ENCODE measurements at places on chromosomes 7 and 10. TPM values are rescaled to one million over a fixed set of nuclear protein-coding genes. Genes with fewer than 3 reads are reported as not detected.

The CPN1 gene
- polyA plus RNA-seq, result not detected

The SPDYE2 gene
- 12.2 TPM for polyA plus RNA-seq

The ADD3 gene
- polyA plus RNA-seq, result 79.8 TPM

The SLC18A3 gene
- not detected for polyA plus RNA-seq

The LMOD2 gene
- 116 TPM for polyA plus RNA-seq

The VPS41 gene
- 33.7 TPM for polyA plus RNA-seq

The OR2A1 gene
- not detected for polyA plus RNA-seq

The MAGI2 gene
- 8.6 TPM for polyA plus RNA-seq

DNA sequence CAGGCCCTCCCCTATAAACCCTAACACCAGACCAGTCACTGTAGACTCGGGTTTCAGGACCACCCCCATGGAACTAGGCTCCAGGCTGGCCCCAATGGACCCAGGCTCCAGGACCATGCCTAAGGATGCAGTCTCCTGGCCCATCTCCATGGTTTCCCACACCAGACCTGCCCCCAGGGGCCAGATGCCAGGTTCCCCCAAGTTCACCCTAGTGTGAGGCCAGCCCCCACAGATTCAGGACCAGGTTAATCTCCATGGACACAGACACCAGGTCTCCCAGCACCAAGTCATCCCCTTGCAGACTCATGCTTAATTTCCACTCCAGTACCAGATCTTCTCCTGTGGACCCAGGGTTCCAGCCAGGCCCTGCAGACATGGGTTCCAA is 103.8 kb upstream of the LANCL2 start:
- no peak for DNase-seq

DNA sequence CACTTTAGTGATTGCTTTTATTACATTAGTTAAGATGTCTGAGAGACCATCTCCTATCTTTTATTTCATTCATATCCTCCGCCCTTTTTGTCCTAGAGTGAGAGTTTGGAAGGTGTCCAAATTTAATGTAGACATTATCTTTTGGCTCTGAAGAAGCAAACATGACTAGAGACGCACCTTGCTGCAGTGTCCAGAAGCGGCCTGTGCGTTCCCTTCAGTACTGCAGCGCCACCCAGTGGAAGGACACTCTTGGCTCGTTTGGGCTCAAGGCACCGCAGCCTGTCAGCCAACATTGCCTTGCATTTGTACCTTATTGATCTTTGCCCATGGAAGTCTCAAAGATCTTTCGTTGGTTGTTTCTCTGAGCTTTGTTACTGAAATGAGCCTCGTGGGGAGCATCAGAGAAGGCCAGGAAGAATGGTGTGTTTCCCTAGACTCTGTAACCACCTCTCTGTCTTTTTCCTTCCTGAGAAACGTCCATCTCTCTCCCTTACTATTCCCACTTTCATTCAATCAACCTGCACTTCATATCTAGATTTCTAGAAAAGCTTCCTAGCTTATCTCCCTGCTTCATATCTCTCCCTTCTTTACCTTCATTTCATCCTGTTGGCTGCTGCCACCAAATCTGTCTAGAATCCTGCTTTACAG is 10.4 kb upstream of the CLCN1 start:
- no peak for DNase-seq

- no peak for DNase-seq
These were observed 248.1 kb downstream of the AHR start for GRCh38 chr7:17546592-17546991.

DNA sequence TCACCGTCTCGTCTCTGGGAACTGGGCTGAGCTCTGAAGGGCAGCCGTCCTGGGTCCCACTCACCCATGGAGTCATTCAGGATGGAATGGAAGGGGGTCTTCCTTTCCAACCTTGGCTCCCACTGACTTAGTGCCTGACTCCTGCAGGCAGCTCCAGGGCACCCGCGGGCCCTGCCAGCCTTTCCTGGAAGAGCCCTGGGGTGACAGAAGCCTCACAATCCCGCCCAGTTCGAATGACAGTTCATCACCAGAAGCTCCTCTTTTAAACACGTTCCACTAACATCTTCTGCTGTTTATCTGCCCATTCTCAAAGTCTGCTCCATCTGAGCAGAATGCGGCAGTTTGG is 110.6 kb downstream of the TNS3 start:
- DNase-seq, result no peak

GRCh38 chr7:22587322-22587721 is 87.3 kb upstream of the STEAP1B start:
- DNase-seq, result no peak

DNA sequence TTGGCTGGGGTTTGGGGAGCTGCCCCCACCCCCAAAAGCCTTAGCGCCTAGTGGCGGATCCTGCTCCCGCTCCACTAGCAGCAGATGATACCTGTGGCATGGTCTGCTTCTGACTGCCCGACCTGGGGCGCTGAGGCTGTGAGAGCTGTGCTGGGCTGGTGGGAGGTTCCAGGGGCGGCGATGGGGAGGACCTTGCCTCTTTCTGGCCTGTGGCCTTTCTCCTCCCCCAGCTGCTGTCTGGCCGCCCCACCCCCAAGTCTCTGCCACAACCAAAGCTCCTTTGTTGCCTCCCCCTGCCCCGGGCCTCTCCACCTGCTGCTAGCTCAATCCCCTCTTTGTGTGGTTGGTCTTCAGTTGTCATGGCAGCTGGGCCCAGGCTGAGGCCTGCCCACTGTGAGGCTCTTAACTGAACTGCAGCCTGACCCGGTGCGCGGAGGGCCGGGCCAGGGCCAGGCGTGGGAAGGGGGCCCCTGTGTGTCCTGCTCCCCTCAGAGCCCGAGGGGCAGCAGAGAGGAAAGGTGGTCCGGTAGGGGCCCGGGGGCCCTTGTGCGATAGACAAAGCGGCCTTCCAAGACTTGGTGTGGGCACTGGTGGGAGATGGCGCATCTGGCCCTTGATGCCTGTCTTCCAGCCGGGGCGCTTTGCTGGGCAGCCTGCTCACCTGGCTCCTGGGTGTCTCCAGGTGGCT is 4.7 kb downstream of the ZNF775 start:
- peak; percentile 48 for DNase-seq

GRCh38 chr7:127953423-127954356 is 77.5 kb downstream of the LRRC4 start:
- no peak for DNase-seq

DNA sequence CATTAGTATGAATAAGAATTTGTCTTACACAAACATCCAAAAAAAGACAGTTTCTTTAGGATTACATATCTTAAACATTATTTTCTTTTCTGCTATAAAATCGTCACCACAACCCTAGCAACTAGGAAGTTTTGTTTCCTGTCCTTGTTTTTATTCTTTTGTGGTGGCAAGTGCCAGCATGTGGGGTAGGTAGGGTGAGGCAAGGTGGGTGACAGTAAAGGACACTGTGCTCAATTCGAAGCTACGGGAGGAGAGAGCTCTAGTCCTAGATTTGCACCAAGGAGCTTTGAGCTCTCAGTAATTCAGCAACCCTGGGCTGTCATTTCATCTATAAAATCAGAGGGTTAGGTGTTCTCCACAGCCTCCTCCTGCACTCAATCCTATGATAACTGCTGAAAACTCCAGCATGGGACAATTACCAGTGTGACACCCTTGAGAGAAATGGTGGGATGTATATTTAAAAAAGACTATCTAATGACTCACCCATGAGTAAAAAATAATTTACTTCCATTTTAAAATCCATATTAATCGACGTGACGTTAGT is 187.1 kb downstream of the FAM107B start:
- DNase-seq, result no peak

DNA sequence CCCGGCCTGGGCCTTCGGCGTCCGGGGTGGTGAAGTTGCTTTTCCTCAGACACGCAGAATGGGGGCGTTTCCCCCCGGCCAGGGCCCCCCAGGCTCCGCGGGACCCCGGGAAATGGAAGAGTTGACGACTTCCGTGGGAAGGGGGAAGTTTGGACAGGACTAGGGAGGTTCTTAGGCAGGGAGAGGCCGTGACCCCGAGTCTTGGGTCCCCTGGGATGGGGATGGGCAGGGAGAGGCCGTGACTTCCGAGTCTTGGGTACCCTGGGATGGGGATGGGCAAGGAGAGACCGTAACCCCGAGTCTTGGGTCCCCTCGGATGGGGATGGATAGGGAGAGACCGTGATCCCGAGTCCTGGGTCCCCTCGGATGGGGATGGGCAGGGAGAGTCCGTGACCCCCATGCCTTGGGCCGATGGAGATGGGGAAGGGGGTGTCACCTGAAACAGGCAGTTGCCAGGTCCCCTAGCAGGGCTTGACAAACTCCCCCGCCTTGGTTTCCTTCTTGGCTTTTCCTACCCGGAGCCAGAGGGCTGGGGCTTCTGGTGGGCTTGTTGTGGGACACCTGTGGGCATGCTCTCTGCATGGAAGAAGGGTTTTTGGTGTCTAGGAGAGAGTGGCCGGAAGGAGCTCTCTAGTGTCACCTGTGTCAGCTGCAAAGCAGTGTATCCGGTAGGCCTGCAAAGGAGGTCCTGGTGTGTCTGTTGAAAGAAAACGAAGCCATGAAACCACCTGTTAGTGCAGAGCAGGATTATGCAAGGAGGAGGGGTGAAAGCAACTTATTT is 1.1 kb downstream of the TRRAP start:
- no peak for DNase-seq

DNA sequence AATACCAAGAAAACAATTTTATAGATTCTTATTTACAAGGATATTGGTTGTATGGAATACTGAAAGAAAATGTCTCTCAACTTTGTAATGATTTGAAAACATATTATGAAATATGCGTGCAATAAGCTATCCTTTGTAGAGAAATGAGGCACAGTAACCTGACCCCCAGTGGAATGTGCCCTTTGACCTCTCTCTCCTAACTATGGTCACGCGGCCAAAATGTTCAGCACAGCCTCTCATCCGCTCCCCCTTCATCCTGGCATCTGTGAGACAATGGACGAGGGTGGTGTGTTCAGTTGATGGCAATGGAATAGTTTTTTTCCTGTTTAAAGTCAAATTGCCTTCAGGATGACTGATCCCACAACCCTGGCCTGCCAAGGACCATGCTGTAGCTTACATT is 13.3 kb downstream of the BEND7 start:
- no peak for DNase-seq

- DNase-seq, result no peak
These were observed 104.2 kb downstream of the DNAJB6 start for GRCh38 chr7:157441023-157441399.

DNA sequence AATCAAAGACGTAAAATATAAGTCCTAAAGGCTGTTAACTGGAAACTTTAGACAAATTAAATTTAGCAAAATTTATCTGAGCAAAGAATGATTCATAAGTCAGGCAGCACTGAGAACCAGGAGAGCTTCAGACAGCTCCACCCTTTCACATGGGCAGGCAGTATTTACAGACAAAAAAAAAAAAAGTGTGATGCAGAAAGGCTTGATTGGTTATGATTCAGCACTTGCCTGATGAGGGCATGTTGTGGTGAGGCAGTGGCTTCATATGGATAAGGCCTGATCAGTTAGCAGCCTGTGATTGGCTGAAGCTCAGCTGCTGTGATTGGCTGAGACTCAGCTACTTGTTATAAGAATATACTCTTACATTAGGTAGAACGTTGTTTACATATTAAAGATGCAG is 495.4 kb upstream of the POM121L12 start:
- DNase-seq, result no peak

DNA sequence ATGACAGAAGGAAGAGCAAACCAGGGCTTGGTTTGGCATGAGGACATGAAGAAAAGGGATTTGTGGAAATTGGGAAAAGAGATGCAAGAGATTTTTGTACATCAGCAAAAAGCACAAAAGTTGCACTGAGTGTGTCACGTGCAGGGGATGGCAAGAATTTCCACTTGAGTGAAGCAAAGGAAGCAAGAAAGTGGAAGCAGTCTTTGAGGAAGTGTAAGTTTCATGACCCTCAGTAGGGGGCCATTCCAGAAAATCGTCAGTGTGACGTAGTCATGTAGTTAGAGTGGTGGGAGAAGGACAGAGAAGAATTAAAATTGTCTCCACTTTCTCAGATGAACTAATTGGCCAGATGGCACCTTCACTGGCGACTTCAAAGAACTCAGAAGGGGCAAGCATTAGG is 123.3 kb upstream of the FZD1 start:
- no peak for DNase-seq

GRCh38 chr7:68429411-68430117 is 1168.7 kb upstream of the AUTS2 start:
- no peak for DNase-seq

- DNase-seq, result peak; percentile 89
These were observed 615 bp upstream of the CNTNAP2 start for GRCh38 chr7:146115851-146116520.

GRCh38 chr7:52017802-52018679 is 701.4 kb upstream of the COBL start:
- DNase-seq, result no peak

- DNase-seq, result no peak
These were observed 204.3 kb downstream of the MBL2 start for GRCh38 chr10:52568309-52568708.

DNA sequence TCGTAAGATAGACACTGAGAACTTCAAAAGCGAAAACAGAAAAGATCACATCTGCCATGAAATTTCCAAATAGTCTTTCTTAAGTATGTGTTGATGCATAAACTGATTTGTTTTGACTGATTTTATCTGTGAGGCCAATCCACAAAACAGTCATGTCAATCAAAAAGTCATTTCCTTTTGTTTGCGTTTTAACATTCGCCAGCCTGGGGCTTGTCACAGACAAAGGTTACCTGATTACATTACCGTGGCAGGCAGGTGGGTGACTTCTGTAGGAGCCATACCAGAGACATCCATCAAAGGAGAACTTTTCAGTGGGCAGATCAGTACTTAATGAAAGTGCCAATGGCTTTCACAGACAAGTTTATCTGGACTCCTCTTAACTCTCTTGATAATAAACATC is 45.5 kb upstream of the BET1 start:
- DNase-seq, result no peak

DNA sequence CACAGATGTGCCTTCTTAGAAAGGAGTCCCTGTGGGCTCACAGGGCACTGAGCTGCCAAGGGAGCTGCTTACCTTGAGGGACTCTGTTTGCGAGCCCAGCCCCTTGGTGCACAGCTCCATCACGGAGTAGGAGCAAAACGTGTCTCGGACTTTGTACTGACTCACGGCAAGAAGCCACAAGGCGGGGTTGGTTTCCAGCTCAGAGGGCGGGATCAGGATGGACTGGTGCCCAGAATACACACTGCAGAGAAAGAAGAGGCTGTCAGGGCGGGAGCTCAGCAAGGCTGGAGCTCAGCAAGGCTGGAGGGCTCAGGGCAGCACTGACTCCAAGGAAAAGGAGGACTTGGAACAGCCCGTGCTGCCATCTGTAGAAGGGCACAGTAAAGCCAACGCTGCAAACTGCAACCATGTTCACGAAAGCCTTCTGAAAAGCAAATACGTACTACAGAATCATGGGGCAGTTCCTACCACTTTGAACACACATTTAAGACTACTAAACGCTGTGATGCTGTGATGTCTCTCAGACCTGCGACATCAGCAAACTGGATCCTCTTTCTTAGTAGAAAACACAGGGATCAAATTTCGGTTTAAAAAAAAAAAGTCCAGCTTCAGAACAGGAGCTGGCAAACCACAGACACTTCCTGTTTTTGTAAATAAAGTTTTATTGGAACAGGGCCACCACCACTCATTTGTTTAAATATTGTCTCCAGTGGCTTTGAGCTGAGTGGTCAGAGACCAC is 194.3 kb downstream of the ZMYND11 start:
- peak; percentile 96 for DNase-seq

DNA sequence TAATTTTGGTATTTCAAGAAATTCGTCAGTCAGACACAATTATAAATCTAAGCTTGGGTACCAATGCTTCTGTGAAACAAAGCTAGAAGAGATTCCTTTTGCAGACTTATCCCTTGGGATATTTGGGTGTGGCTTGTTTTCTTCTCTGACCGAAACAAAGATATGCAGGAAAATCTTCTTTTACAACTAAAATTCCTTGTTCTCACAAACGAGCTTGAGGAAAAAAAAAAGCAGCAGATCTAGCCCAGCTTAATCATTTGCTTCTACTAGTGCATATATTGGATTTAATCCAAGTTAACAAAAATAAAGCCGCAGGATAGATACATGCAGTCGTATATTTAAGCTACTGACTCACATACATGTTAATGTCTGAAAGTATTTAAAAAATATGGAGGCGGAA is 104.2 kb downstream of the PRTFDC1 start:
- DNase-seq, result peak; percentile 49

Data from muscle of arm (tissue), 14 donors.